ENCODE measurements at places on chromosomes 5 and 9.

DNA sequence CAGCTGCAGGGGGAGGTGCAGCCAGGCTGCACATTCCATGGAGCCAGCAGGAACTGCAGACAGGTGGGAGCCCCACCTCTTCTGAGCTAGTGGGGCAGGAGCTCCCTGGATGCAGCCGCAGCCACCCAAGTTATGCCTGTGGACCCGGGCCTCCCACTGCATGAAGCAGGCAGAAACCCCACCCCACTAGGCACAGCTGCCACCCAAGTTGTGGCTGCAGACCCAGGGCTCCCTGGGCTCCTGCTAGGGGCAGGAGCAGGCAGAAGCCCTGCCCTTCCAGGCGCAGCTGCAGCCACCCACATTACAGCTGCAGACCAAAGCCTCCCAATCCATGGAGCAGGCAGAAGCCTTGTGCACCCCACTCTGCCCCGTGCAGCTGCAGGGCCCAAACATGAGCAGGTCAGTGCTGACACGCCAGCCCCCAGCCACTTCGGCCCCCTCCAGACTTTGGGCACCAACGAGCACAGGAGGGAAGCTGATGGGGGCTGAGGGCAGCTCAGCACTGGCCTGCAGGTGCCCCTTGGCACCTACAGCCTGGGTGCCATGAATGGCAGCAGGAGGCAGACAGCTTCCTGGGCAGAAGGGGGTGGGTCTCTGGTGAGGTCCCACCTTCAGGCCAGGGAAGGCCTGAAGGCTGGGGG is 106.9 kb downstream of the C9orf50 start:
- no peak for DNase-seq

GRCh38 chr5:135065306-135066265 is 31.6 kb upstream of the PITX1 start:
- DNase-seq, result no peak

- no peak for DNase-seq
These were observed 1005.0 kb upstream of the CDH10 start for GRCh38 chr5:25649628-25650265.

GRCh38 chr9:7336356-7337065 is 463.1 kb downstream of the DMAC1 start:
- DNase-seq, result no peak

DNA sequence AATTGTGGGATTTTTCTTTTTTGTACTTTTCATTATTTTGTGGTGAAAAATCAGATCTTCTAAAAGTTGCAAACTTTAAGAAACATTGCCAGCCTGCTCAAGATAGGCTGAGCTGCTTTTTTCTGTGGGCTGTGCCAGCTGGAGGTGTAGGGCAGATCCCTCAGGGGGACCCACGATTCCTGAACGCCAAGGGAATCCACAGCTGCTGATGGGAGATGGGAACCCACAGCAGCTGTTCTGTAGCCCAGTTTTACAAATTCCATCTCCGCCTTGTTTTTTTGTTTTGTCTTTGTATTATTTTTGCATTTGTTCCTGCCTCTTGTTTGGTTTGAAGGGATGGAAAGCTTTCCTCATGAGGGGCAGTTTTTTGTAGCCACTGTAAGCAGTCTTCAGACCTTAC is 91.0 kb downstream of the WWC1 start:
- DNase-seq, result no peak

- no peak for DNase-seq
These were observed 1107.0 kb upstream of the SEMA6A start for GRCh38 chr5:117681431-117682254.

Data from femur (tissue), 1 donor.